Memory B cell (primary cell): ENCODE measurements at places on chromosomes 16 and 17.

DNA sequence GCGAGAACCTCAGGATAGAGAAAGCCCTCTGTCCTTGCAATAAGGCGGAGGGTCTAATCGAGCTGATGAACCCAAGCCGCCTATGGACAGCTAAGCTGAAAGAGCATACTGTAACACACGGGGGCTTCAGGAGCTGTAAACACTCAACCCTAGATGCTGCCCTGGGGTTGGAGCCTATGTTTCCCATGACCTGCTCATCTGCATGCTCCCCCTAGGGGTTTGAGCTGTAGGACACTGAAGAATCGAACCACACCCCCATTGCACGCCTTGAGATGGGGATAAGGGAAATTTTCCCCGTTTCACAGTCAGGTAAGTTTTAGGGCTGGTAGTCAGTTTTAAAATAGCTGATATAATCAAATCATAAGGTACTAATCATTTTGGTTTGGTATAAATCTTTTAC lies 675.6 kb upstream of the CDH8 start:
- DNase-seq, result no peak

GRCh38 chr17:2563061-2563460 lies 30.4 kb upstream of the PAFAH1B1 start:
- DNase-seq, result no peak

DNA sequence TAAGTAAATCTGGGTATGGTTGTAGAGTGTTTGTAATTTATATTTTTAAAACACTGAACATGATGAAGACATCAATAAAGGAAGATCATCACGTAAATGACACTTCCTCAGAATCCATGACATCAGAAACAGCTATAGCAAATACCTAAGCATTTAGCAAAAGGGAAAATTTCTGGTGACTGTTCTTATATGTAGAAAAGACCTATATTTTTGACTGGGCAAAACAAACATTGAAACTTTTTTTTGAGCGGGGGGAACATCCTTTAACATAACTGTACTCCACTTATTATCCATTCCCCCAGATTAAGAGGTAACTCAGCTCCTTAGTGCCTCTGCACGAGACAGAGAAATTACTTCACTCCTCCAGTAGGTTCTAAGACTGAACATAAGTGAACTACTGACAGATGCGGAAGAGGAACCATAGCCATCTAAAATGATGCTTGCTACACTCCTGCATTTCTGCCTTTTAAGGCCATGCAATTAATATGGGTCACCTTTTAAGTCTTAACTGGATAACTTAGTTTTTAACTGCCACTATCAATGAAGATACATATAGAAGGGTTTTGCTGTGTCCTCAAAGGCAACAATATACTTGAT lies 9.4 kb downstream of the CRYBA1 start:
- no peak for DNase-seq

- no peak for DNase-seq
These were observed 13.6 kb upstream of the CBFB start for GRCh38 chr16:67015313-67015731.

DNA sequence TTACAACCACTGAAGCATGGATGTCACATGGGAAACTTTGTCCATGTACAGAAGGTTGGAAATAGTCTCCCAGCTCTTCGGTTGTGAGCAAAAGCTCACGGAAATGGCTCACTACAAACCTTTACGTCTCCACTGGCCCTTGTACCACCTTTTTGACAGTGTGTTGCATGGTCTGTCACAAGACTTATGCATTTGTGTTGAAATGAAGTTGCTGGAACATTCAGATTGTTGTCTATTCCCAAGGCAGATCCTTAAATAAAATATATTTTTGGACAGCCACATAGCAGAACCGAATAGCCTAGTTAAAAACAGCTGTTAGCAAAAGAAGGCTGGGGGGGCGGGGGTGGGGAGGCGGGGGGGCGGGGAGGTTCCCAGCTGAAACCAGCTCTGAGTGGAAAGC lies 39.2 kb downstream of the KNOP1 start:
- no peak for DNase-seq

DNA sequence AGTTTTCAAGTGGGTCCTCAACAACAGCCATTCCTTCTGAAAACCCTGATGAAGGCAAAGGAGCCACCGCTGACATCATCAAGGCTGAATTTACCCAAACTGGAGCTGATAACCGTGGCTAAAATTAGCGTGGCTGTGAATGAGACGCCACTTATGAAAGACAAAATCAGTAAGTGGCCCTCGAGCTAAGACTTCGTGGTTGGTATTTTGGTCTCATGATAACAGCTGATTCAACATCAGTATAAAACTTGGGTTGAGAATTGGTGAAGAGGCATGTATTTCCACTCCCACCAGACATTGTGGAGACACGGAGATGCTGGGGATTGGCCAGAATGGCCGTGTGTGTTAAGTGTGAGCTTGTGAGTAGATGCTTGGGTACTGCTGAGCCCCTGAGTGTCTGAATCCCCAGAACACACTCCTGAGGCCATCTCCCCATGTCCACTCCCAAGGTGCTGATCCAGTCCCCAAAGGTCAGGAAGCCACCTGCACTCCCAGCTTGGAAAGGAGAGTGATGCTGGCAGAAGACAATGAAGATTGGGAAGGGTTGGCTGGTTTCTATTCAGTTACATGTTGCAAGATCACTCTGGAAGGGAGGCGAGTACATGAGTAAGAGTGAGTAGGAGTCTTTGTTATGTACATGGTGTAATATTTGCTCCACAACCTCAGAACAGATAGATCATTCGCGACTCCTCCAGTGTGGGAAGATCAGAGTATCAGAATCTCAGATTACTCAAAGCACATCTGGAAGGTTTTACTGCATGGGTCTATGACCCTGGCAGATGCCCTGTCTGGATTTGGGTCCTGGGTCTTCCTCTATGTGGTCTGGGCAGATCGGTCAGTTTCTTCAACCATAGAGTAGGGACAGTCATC lies 207.7 kb downstream of the HS3ST3A1 start:
- DNase-seq, result no peak

- DNase-seq, result no peak
These were observed 114.5 kb downstream of the SMG6 start for GRCh38 chr17:2188971-2189630.

GRCh38 chr17:31919802-31920525 lies 16.8 kb upstream of the SUZ12 start:
- DNase-seq, result no peak
